Panc1 (cell line): ENCODE measurements at places on chromosomes 2 and 18.

DNA sequence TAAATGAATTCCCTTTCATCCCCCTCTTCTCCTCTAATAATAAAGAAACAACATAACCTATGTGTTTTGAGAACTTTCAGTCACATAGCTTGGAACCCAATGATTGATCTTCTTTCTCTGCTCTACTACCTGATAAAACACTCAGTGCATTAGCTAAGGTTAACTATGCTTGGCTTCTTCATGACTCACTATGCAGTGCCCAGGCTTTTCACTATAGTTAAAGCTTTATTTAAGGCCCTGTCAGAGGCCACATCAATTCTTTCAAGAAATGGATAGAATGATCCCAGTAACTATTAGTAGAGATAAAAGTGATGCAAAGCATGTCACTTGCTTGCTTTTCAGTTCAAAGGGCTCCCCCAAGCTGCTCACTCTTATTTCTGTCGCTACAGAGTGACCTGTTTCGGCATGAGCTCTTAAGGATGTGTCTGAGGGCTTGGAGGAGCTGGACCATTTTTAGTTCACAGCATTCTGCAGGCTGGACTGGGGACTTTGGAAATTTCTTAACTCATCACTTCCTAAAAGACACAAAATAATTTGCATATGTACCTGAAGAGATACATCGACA is 384.0 kb downstream of the LRRTM1 start:
- no peaks in the 10 kb centered on the region for H3K27me3 ChIP-seq
- no peaks in the 10 kb centered on the region for H3K4me1 ChIP-seq
- no peak overlapping the region for H3K27ac ChIP-seq
- no peak for DNase-seq
- no peak overlapping the region for H3K4me3 ChIP-seq

- H3K4me3 ChIP-seq, result no peak overlapping the region
- H3K36me3 ChIP-seq, result no peaks in the 10 kb centered on the region
- H3K4me1 ChIP-seq, result no peaks in the 10 kb centered on the region
- no peaks in the 10 kb centered on the region for H3K27me3 ChIP-seq
Measured at GRCh38 chr18:28088477-28088876, 88.5 kb downstream of the CDH2 start.

GRCh38 chr2:240338274-240338673 is 97.2 kb upstream of the GPC1 start:
- H3K4me1 ChIP-seq, result no peaks in the 10 kb centered on the region
- DNase-seq, result no peak
- H3K27ac ChIP-seq, result no peak overlapping the region
- H3K27me3 ChIP-seq, result peaks cover 7% of the 10 kb centered on the region; the same call in 1 of the 2 replicates
- H3K4me3 ChIP-seq, result no peak overlapping the region
- no peaks in the 10 kb centered on the region for H3K36me3 ChIP-seq

GRCh38 chr2:191686729-191687128 is 8.8 kb downstream of the NABP1 start:
- no peak for DNase-seq
- H3K36me3 ChIP-seq, result peaks cover 50% of the 10 kb centered on the region
- no peak overlapping the region for H3K4me3 ChIP-seq
